ENCODE measurements at places on chromosomes 5 and 9. TPM values are rescaled to one million over a fixed set of nuclear protein-coding genes. Genes with fewer than 3 reads are reported as not detected.

Gene GARIN3
- not detected for total RNA-seq

Gene NMUR2
- 0.87 TPM for total RNA-seq

Gene AGXT2
- not detected for total RNA-seq

Gene PCDHB6
- total RNA-seq: 0.05 TPM

Gene CTSV
- total RNA-seq: 0.19 TPM

Gene CBY3
- total RNA-seq: 3.0 TPM

Gene C9orf50
- total RNA-seq: not detected

Gene TLX3
- not detected for total RNA-seq

Gene ENTREP1
- total RNA-seq: 5.7 TPM

Gene SLC25A2
- not detected for total RNA-seq

Gene PDE6A
- total RNA-seq: not detected

Gene COX7C
- total RNA-seq: 508 TPM

Gene MUSK
- total RNA-seq: not detected

Gene TOR4A
- total RNA-seq: 81.4 TPM

Gene SLC36A2
- not detected for total RNA-seq

Gene RLN2
- total RNA-seq: not detected

Gene FST
- total RNA-seq: 2.3 TPM

Gene ADRB2
- total RNA-seq: 0.70 TPM

Gene CAMK2A
- total RNA-seq: not detected

Gene OCLN
- total RNA-seq: 7.4 TPM

Gene CDH6
- 22.1 TPM for total RNA-seq

Gene ZNG1A
- total RNA-seq: 25.4 TPM

Gene DNAJC18
- 12.0 TPM for total RNA-seq

Gene GFPT2
- total RNA-seq: 10.2 TPM

Gene ADAMTS13
- total RNA-seq: 3.6 TPM

Gene CERCAM
- total RNA-seq: 81.3 TPM

Gene OR1Q1
- total RNA-seq: not detected

Gene HAPLN1
- total RNA-seq: not detected

Gene PNPLA7
- total RNA-seq: 2.4 TPM

Gene GGTA1
- 7.4 TPM for total RNA-seq

Gene PHF24
- 0.06 TPM for total RNA-seq

Gene SLC27A6
- total RNA-seq: 0.29 TPM

Gene MLANA
- not detected for total RNA-seq

Gene PRSS3
- total RNA-seq: 26.8 TPM

Gene KIF24
- total RNA-seq: 1.8 TPM

Gene FOXD4L4
- 0.53 TPM for total RNA-seq

Gene PCDHB7
- 2.4 TPM for total RNA-seq

Gene KIF4B
- 0.23 TPM for total RNA-seq

Gene CSF2
- total RNA-seq: 31.6 TPM

Gene HMHB1
- total RNA-seq: not detected

Gene IFNA17
- not detected for total RNA-seq
